ENCODE measurements at places on chromosomes 7 and 10. TPM values are rescaled to one million over a fixed set of nuclear protein-coding genes. Genes with fewer than 3 reads are reported as not detected.

Gene HIF1AN
- 19.5 TPM for polyA plus RNA-seq

Gene PRRT4
- polyA plus RNA-seq, result not detected

Gene GCK
- polyA plus RNA-seq, result 0.40 TPM

Gene PTN
- polyA plus RNA-seq, result 33.5 TPM

Gene NUDT1
- polyA plus RNA-seq, result 19.3 TPM

Gene TFR2
- polyA plus RNA-seq, result 0.72 TPM

Gene GIMAP2
- 0.13 TPM for polyA plus RNA-seq

Gene RTKN2
- 1.5 TPM for polyA plus RNA-seq

- DNase-seq, result no peak
These were observed 81.0 kb downstream of the HGF start for GRCh38 chr7:81688622-81689411.

- DNase-seq, result peak; percentile 28
These were observed 27.7 kb upstream of the CSGALNACT2 start for GRCh38 chr10:43110338-43111071.

DNA sequence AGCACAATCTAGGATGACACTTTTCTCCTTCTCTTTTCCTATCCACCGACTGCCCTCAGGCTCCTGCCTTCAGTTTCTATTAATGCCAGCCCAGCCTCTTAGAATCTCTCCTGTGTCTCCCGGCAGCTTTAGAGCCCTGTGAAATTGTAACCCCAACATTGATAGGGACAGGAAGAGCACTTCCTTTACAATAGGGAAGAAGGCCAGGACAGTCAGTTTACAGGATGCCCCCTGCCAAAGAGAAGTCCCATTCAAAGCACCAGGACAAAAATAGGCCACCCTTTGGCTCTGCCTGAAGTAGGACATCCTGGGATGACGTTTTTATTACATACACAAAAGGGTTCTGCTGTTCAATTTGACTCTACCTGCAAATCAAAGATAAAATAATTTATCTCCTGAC lies 64.7 kb upstream of the ANK3 start:
- DNase-seq, result no peak

- no peak for DNase-seq
These were observed 150.5 kb upstream of the VKORC1L1 start for GRCh38 chr7:65722361-65722792.

GRCh38 chr7:2484868-2485267 lies 8.7 kb upstream of the GRIFIN start:
- no peak for DNase-seq

GRCh38 chr10:72087969-72088888 lies at the start of gene SPOCK2:
TSS of gene SPOCK2 (minus strand) at chr10:72088551. CDS start at chr10:72088328, 223 bp downstream.
- DNase-seq, result no peak

GRCh38 chr7:50821457-50822008 lies 38.8 kb upstream of the GRB10 start:
- DNase-seq, result no peak

GRCh38 chr7:132825222-132825621 lies 249.0 kb upstream of the PLXNA4 start:
- no peak for DNase-seq
